Activated CD8-positive, alpha-beta T cell treated with anti-CD3 and anti-CD28 coated beads for 36 hours (primary cell): ENCODE measurements at places on chromosomes 13 and 19.
A peak's percentile ranks its signal among the peaks of the same experiment; 100 is the strongest.

DNA sequence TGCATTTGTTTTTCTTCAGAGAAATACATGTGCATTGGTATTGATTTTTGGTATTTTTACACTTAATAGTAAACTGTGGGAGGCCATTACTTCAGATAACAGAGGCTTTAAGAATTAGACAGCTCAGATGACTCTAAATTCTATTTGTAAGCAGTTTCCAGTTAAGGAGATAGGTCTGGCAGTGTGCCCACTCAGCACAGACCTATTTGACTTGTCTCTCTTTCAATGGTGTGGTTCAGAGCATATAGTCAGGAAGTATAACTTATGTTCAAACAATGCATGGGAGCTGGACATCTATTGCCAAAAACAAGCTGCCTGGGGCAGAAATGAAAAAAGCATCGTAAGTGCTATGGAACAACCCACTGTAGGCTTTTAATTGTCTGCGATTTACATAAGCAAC is 370.7 kb downstream of the HS6ST3 start:
- no peaks in the 10 kb centered on the region for H3K27me3 ChIP-seq
- no peaks in the 10 kb centered on the region for H3K36me3 ChIP-seq
- no peaks in the 10 kb centered on the region for H3K4me1 ChIP-seq

GRCh38 chr19:8648240-8648639 is 17.8 kb downstream of the NFILZ start:
- H3K4me1 ChIP-seq: peaks cover 4% of the 10 kb centered on the region
- H3K36me3 ChIP-seq: no peaks in the 10 kb centered on the region
- no peak for DNase-seq

DNA sequence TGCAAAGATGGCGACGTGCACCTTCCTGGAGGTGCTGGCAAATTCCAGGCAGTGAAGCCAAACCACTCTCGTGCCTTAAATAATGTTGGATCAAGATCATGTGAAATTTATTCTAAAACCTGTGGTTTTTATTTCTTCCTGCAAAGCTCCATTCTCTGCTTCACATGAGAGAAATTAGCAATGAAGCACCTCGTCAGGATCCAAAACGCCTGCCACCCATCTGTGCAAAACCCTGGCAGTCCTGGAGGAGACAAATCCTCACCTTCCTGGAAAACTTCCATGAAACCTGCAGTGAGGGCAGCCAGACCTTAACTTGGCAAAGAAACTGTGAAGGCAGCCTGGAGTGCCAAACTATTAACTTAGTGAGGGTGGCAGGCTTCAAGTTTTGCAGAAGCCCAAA is 47.6 kb downstream of the CHST8 start:
- no peak overlapping the region for H3K27ac ChIP-seq
- no peaks in the 10 kb centered on the region for H3K36me3 ChIP-seq
- no peak for DNase-seq
- H3K4me1 ChIP-seq: no peaks in the 10 kb centered on the region
- H3K4me3 ChIP-seq: no peak overlapping the region

DNA sequence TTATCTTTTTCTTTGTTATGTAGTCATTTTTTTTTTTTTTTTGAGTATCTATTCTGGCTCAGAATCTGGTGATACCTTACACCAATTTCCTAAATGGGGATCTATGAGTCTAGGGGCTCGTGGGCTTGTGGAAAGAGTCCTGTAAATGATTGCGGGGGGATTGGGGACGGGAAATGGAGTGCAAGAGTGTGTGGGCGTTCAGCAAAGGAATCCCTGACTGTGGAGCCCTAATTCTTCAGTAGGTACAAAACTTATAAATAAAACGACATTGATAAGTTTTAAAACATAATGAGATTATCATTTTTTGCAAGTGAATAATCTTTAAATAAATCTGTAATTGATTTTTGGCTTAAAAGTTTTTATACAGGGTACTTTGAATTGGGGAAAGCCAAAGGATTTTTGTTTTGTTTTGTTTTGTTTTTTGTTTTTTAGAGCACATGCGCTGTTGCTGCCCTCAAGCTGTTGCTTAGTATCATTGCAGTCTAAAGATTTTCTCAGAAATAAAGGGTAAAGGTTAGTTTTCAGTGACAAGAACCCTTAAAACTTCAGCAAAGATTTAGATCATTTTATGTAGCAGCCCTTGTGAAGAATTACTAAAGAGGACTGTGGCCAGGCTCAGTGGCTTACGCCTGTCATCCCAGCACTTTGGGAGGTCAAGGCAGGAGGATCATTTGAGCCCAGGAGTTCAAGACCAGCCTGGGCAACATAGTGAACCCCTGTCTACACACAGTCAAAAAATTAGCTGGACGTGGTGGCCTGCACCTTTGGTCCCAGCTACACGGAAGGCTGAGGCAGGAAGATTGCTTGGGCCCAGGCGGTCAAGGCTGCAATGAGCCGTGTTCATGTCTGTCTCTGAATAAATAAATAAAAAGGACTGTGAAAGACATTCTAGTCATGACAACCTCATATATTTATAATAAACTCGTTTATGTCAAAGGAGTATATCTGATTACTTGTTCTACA is 1.7 kb downstream of the ERCC5 start:
- peaks cover 15% of the 10 kb centered on the region for H3K36me3 ChIP-seq
- peak overlapping the region; percentile 94 for H3K27ac ChIP-seq
- peak overlapping the region; percentile 92 for H3K4me3 ChIP-seq
- H3K4me1 ChIP-seq: peaks cover 33% of the 10 kb centered on the region
- no peaks in the 10 kb centered on the region for H3K27me3 ChIP-seq

DNA sequence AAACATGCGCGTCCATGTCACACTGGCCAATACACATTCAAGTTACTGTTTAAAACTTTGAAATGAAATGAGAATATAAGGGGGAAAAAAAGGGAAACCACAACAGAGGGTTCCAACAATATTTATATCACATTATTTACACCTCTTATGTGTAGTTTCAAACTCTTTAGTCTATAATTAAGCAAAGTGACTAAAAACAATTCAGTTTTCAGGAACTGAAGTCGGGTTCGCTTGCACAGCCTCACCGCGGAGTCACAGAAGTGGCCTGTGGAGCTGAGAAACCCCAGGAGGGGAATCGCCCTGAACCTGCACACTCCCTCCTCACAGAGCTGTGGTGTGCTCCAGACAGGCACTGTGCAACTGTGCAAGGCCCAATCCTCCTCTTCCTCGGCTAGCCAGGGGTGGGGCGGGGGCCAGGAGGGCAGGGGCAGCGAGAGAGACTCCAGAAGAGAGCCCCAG is 75.9 kb downstream of the STK24 start:
- no peak overlapping the region for H3K4me3 ChIP-seq
- H3K36me3 ChIP-seq: peaks cover 29% of the 10 kb centered on the region
- H3K27ac ChIP-seq: no peak overlapping the region
- H3K4me1 ChIP-seq: peaks cover 69% of the 10 kb centered on the region

- H3K4me3 ChIP-seq: no peak overlapping the region
- H3K27ac ChIP-seq: no peak overlapping the region
- H3K4me1 ChIP-seq: no peaks in the 10 kb centered on the region
- H3K36me3 ChIP-seq: no peaks in the 10 kb centered on the region
These were observed 1776.2 kb downstream of the PCDH9 start for GRCh38 chr13:65453982-65454381.
